ENCODE measurements at places on chromosomes 7 and 10. TPM values are rescaled to one million over a fixed set of nuclear protein-coding genes. Genes with fewer than 3 reads are reported as not detected.

GRCh38 chr10:42615419-42615818 lies 23.0 kb downstream of the ZNF33B start:
- DNase-seq: no peak

- no peak for DNase-seq
Observed at GRCh38 chr7:40891232-40891631, 756.4 kb downstream of the SUGCT start.

CARD11 gene
- 2.9 TPM for total RNA-seq

DNA sequence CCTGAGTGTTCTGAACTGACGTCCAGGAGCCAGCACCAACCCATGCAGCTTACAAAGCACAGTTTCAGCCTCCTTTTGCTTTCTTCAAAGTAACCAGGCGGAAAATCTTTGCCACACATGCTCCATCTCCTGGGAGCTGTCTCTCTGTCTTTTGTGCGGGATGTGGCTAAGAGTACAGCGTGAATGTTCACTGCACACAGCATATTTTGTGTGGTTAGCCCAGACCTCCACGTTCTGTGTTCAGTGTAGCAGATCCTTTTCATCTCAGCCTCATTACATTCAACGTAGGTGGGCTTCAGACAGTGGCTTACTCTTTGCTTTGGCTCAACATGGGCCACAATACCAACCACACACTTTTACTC lies 200.8 kb downstream of the TNS3 start:
- DNase-seq: no peak

Measured in testis (tissue), 5 donors.